ENCODE measurements at places on chromosomes 5 and 9.

DNA sequence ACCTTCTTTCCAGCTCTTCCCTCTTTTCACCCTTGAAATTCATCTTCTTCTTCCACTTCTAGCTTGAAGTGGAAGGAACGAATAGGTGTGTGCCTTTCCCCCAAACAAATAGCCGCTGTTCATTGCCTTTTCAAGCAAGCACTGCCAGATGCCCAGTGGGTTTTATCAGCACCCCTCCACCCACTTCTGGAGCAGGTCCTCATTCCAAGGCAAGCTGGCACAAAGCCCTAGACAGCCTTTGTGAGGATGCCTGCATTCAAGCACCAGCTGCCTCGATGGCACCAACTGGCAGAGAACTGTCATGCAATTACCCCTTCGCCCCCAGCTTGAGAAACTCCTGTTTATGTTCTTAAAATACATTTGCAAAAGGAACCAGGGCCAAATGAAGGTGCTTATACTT lies 36.5 kb downstream of the SERINC5 start:
- no peak for DNase-seq

DNA sequence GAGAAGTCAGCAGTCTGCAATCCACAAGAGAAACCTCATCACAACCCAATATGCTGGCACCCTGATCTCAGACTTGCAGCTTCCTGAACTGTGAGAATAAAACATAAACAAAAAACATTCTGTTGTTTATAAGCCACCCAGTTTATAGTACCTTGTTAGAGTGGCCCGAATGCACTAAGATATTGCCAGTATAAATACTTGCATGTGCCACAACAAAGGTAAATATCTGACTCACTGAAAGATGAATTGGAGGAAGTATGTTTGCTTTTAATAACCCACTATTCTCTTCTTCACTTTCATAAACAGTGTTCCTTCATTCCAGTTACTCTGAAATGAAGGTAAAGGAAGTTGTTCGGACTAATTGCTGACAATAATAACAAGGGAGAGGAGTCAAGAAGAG lies 1163.4 kb upstream of the CDH6 start:
- DNase-seq, result no peak

DNA sequence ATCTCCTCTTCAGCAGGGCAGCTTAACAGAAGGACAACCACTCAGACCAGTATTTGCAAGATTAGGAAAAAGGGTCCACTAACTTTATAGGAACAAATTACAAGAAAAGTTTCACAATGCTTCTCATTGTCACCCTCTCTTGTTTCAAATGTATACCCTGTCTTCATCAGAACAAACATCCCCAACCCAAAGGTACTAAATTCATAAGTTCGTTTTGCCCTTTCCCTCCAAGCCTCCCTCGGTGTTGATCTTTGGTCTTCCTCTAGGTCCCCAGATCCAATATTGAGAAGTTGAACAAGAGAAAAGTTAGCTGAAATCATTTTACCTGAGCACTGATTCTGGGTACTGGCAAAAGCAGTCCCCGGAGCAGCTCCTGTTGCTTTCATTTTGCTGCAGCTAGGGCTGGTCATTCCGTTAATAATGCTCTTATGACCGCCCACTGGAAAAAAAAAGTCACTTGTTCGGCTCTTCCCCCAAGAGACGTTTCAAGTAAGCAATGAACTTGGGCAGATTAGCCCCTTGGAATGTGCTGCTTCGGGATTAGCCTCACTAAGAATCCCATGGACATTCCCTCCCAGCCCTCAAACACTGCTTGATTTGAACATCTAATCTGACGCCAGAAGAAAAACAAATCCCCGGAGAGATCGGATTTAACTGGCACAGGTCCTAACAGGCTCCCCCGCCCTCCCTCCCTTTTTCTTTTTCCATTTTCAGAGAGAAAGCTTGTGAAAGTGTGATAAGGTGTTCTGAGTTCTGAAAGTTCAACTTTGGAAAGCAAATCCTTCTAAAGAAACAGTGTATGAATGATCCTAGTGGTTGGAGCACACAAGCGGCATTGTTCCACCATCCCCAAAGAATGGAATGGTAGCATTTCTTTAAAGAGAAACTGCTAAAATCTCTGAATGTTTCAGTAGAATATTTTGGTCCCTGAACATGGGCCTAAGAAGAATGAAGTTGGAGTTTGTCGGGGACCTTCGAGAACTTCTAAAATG lies 252.5 kb downstream of the TRPM3 start:
- DNase-seq, result no peak

GRCh38 chr5:53109056-53109442 lies 508 bp downstream of the MOCS2 start:
- DNase-seq, result peak; percentile 6

DNA sequence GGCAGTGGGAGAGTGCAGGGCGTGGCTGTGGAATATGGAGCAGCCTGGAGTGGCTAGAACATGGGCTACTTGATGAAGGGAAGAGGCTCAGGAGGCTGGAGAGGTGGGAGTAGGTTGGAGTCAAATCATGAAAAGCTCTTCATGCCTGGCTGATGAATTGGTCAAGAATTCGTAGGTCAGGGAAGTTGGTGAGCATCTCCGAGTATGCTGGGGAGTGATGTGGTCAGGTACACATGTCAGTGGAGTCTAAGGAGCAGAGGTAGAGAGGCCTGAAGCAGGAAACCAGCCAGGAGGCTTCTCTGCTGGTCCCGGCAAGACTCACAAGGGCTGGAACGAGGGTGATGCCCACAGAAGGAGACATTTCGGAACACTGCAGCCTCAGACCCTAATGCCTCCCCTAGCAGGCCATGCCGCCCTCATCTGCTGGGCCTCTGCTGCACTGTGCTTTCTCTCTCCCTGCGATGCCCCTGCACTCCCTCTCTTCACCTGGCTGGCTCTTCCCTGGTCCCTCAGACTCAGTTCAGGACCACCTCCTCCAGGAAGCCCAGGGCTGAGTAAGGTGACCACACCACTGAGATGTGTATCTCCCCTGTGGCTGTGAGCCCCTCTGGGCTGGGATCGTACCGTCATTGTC lies 33.6 kb downstream of the TMOD1 start:
- DNase-seq, result no peak

- no peak for DNase-seq
Measured at GRCh38 chr5:137575847-137576246, 76.7 kb upstream of the SPOCK1 start.

DNA sequence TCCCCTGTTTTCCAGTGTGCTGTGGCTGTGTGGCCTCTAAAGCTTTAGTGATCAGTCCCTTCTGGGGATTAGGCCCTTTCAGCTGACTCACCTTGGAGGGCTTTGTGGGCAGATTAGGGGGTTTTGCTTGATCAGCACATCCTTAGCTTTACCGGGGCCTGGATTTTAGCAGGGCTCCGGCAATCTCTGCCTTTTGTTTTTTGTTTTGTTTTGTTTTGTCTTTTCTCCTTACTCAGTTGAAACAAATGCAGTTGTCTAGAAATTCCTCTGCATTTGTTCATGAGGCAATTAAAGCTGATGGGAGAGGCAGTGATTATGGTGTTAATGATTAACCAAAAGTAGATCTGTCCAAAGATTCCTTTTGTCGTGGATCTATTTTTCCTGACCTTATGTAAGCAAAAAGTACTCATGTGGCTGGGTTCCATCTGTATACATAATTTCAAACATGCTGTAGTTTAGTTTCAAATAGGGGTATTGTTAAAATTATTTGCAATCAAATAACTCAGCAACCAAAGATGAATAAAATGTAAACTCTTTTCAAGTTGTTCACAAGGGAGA lies 5.2 kb upstream of the TDRD7 start:
- no peak for DNase-seq

- no peak for DNase-seq
Measured at GRCh38 chr5:34728236-34728635, 72.1 kb downstream of the RAI14 start.

GRCh38 chr5:78753093-78753531 lies 104.5 kb upstream of the LHFPL2 start:
- no peak for DNase-seq

DNA sequence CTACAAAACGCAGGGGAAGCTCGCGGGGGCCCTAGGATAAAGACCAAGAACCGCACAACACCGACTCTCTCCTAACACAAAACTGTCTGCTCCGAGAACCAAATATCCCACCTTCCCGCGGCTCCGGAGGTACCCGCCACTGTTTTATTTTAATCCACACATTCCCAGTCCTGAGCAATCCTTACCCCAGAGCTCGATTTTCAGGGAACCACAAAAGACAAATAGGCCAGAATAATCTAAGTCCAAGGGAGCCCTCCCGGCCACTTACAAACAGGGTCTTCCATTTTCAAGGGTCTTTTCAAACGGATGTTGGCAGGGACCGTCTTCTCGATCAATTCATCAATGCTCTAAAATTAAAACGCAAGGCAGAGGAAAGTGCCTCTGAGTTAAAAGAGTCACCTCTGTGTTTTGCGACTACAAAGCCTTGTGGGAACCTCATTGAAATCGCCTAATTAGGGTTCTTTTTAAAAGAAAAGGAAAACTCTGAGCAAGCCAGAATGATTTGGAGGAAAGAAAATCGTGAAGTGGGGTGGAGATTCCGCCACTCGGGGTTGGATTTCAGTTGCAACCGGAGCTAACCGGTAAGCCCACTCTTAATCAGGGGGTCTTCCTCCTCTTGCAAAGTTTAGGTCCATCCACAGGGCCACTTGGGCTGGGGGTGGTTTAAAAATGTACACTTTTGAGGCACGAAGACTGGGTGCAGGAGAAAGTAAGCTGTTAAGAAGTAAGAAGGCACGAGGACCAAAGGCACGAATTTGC lies 1.0 kb downstream of the GLDC start:
- no peak for DNase-seq

DNA sequence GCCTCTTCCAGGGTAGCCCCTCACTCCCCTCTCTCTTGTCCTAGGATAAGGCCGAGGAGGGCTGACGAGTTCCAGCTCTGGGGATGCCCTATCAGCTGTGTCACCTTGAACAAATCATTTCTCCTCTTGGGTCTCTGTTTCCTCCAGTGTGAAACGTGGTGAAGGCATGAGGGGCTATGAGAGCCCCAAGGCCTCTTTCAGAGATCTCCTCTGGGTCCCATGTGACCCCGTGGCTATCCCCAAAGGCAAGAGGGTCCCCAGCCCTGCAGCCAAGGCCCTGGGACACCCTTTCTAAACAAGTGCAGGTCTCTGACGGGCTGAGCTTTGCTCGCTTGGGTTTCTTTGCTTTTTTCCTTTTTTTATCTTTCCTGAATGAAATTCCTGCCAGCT lies 25.5 kb upstream of the SPTLC1 start:
- DNase-seq, result no peak

DNA sequence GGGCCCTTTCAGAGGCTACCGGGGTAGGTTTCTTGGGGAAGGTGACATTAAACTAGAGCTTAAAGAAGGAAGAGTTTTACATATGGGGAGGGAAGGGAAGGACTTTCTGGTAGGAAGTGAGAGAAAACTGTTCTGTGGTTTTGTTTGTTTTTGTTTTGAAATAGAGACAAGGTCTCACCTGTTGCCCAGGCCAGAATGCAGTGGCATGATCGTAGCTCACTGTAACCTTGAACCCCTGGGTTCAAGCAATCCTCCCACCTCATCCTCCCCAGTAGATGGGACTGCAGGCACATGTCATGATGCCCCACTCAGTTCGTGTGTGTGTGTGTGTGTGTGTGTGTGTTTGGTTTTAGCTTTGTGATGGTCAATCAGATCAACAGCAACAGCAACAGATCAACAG lies 37.4 kb upstream of the CNOT6 start:
- DNase-seq, result no peak

All from HuH-7.5 (cell line).